NCI-H2171 (cell line): ENCODE measurements at places on chromosomes 4 and X.

DNA sequence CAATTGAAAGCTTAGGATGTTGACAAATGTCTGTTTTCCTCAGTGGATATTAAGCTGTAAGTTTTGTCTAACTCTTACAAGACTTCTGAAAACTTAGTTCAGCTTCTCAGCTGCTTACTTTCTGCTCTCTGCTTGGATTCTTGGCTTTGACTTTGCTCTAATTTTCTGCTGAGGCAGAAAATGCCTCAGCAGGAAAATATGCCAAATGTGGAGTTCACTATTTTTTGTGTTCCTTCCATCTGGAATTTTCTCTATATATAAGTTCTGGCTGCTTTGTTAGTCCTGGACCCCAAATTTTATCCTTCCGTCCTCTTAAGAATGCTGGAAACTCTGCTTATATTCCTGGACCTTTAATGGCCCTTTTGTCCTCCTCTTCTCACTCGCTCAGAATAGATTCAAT, 352.6 kb upstream of the NWD2 start:
- no peak for DNase-seq

- no peak for DNase-seq
These were observed 233.4 kb upstream of the HAND2 start for GRCh38 chr4:173763389-173763788.

DNA sequence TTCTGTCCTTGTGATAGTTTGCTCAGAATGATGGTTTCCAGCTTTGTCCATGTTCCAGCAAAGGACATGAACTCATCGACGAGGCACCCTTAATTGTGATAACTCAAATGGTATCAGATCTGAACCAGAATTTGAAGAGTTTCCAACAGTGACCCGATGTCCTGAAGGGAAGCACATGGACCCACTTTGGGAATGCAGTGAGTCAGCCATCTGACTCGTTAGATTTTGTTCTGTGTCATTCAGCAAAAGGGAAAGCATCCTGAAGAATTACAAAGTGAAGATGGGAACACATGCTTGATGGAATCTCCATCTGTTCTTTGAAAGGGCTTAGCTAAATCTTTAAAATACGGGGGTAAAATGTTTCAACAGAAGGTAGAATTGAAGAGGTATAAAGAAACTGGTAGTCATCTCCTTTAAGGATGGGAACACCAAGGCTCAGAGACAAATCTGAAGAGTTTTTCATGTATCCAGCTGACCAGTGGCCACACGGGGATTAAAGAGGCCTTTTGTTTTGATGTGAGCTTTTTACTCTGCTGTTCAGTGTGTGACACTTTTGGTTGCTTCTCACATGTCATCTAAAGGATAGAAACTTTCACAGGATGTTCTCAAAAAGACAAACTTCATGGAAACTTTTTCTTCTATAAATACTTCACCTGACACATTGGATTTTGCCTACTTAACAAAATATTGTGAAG, 393.8 kb downstream of the INPP4B start:
- no peak for DNase-seq

GRCh38 chr4:183347566-183347965, 25.3 kb upstream of the CLDN24 start:
- no peak for DNase-seq

- no peak for DNase-seq
These were observed 26.4 kb downstream of the MAGEE1 start for GRCh38 chrX:76453737-76454406.

- no peak for DNase-seq
These were observed 10.0 kb upstream of the SPRY1 start for GRCh38 chr4:123386609-123387008.

DNA sequence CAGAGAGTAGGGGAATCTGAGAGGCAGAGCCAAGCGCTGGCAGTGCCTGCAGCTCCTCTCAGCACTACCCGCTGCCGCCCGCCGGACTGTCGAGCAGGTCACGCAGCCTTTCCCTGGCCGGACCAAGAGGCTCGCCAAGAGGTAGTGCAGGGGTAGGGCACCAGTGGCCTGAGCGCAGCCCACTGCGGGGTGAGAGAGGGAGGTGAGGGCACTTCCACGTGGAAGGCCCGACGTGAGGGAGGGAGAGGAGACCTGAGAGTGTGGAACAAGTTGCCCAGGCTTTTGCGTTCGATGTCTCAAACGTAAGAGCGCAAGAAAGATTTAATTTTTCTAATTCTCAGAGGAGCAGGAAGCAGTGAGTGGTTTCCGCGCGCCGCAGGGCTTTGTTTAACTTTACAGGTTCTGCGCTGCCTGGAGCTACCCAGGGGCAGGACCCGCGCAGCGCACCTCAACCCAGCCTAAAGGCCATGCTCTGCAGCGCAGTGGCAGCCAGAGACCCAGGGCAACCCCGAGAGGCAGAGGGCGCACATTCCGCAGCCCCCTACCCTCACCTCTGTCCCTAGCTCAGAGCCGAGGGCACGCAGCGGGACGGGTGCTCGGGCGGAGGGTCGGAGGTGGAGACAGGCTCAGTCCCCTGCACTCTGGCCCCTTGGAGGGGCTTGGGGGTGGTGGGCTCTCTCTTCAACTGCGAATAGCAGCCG, 14.9 kb downstream of the ARHGAP36 start:
- DNase-seq, result no peak

DNA sequence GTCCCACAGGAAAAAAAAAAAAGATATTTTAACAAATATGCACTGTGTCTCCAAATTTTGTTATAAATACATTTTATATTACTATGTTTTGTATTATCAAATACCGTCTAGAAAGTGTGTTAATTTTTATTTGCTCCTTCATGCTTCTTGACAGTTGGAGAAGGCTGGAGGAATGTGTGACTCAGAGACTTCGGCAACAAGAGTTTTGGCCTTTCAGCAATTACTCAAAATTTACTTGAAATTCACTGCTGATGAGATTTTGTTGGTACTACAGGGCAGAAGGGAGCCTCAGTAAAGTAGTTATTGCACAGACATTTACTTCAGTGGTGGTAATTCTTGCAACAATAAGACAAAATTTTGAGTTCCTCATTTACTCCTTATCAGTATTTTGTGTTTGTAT, 2164.0 kb downstream of the PCDH7 start:
- no peak for DNase-seq

- DNase-seq, result no peak
These were observed 607.2 kb upstream of the NDST4 start for GRCh38 chr4:115720611-115721010.

DNA sequence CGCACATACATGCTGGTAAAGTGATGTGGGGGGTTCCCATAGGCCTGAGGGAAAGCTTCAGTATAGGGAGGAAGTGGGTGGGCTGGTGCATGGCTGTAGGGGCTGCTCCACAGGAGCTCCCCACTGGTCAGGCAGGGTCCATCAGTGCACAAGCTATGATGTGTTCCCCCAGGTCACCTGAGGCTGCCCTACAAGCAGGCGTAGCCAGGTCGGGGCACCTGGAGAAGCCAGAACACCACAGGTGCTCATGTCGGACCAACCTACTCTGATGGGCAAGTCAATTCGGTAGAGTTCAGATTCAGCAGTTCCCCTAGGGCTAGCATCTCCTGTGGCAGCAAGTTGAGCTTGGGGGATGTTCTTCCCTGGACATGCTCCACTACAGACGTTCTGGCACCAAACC, 103.3 kb upstream of the EPHA5 start:
- no peak for DNase-seq

DNA sequence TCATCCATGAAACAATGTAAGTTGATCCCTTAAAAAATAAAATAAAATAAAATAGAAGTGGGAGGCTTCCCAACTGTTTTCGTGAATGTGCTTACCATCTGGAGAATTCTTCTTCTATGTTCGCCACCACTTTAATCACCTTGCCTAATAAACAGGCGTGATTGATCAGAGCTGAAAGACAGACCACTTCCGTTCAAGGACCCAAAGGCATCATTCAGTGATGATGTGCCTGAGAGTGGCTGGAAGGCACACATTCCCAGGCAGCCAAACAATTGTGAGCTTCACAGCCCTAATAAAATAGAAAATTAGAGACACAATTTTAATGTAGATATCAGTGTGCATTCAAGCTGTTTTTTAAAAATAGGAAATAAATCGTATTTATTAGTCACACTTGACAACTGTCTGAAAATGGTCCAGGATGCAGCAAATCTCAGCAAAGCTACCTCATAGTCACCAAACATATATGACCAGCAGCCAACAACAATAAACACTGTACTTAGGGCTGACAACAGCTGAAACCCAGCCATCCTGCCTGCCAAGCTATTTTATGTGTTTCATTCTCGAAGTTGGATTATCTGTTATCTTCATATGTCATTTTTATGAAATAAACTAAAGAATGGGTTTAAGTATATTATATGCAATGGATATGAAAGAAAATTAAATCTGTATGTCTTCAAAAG, 163.2 kb upstream of the FAM9B start:
- DNase-seq, result no peak

GRCh38 chr4:97812768-97813167, 330.5 kb downstream of the STPG2 start:
- DNase-seq, result no peak

DNA sequence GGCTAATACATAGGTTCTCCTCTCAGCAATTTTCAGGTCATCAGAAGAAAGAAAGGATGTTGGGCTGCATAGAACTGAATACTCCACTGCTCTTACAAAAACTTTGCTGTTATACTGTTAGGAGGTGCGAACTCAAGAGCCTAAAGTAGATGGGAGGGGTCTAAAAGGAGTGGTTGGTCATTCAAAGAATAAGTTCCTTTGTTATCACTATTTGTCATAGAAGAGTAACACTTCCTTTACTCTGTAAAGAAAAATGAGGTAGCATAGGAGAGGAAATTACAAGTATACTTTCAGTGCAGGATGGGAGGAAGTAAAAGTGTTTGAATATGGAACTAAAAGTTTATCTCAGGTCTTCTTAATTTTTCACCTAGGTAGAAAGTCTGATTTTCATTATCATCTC, 61.5 kb downstream of the CCNI start:
- DNase-seq, result no peak

GRCh38 chrX:137574784-137575293, 8.9 kb downstream of the ZIC3 start:
- DNase-seq, result no peak

GRCh38 chr4:61741327-61742096, 541.4 kb downstream of the ADGRL3 start:
- DNase-seq, result no peak

DNA sequence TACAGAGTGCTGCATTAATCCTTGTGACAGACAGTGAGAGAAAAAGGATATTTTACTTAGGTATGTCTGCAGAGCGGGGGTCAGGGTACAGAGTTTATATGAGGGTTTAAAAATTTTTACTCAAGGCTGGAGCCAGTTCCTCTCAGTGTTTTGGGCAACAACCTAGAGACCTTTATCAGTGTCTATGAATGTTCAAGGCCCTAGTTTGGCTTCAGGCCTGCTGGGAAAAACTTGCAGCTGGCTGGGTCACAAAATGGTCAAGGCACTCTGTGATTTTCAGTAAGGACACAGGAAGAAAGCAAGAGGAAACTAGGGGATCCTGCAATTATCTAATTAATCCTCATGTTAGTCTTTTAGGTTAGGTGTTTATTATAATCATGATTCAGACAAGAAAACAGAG, 10.8 kb upstream of the C4orf54 start:
- no peak for DNase-seq

DNA sequence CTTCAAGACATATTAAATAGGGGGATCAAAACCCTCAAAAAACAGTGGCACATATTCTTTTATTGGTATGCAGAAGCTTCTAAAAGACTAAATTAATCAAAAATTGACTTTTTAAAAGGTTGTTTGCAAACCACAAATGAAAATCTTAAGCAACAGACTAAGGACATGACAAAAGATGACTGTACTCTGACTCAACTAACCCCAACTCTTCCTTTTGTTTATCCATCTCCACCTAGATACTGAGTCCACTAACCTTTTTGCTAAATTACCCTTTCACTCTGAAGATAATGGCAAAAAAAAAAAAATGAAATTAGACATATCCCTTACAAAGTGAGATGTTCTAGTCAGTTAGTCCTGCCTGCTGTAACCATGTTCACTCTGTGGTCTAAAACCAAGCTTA, 91.6 kb upstream of the NLRP2B start:
- DNase-seq, result no peak

DNA sequence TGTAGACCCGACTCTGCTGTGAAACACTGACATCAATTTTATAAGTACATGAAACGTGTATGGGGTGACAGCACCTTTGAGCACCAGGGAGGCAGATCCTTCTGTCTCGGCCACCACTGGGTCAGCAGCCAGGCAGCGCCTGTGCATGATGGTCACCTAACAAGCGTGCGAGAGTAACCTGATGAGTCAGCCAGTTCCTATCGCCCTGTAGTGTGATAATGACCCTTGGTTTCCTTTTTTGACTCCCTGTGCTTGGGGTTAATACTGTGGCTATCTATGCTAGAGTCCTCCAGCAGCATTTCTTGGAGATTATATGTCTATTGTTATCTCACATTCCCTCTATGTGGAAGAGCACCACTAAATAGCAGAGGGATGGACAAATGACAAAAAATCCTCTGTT, 101.6 kb downstream of the NPNT start:
- DNase-seq, result no peak

- DNase-seq, result no peak
These were observed 225.0 kb upstream of the CXXC4 start for GRCh38 chr4:104719539-104720230.

DNA sequence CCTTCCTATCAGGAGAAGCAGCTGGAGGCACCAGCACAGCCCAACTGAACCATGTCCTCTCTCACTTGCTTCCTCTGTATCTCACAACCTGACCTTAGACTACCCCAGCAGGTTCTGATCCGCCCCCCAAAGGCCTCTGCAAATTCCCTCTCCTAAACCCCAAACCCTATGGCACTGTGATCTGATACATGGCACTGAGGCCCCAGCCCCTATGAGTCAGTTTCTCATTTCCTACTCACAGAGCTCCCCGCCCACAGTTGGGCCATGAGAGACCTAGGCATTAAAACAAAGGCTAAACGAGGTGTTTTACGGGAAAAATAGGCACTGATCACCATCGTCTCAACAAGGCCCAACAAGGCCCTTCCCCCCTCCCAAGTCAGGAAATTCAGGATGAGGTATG, 19.1 kb downstream of the SASH3 start:
- DNase-seq, result no peak

DNA sequence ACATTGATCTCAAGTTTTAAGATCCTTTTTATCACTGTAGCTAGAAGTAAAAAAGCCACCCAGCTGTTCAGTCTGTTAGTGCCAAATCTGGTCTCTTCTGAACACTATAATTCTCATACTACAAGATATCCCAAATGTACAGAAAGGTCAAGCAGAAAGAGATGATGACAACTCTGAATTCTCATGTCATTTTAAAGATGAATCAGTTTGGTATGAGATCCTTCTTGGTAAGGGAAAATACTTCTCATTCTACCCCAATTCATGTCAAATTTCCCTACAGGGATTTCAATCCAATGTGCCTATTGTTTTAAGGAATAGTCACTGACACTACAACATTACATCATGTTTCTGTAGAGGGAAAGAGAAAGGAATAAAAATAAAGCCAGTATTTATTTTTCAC, 184.5 kb downstream of the CPEB2 start:
- no peak for DNase-seq

DNA sequence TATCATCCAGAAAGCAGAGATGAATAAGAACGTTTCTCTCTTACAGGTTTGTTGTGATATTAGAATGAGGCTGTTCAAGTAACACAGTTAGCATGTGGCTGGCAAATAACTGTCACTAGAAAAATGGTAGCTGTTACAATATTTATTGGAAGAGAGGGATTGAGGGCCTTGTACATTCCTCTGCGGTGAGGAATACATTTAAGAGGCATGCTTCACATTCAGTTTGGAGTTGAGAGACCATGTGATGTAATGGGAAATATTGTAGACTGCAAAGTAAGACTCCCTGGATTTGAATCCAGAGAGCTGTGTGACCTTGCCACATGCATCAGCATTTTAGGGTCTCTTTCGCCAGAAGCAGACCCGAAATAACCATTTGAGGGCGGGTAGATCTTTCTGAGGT, 104.8 kb upstream of the KIT start:
- DNase-seq, result no peak
